Aorta (tissue), 5 donors: ENCODE measurements at places on chromosomes 11 and 22. TPM values are rescaled to one million over a fixed set of nuclear protein-coding genes. Genes with fewer than 3 reads are reported as not detected.

OR56A3 gene
- total RNA-seq, result not detected

SEC14L2 gene
- 11.8 TPM for total RNA-seq

OR10A6 gene
- total RNA-seq, result not detected

AIFM3 gene
- 3.8 TPM for total RNA-seq

CHRM1 gene
- total RNA-seq, result not detected

- peaks cover 2% of the 10 kb centered on the region for H3K27me3 ChIP-seq
- no peak for DNase-seq
- no peak overlapping the region for H3K4me3 ChIP-seq
- H3K27ac ChIP-seq, result no peak overlapping the region
- H3K36me3 ChIP-seq, result no peaks in the 10 kb centered on the region
- H3K4me1 ChIP-seq, result no peaks in the 10 kb centered on the region
These were observed 9.3 kb upstream of the CEP295 start for GRCh38 chr11:93652161-93652597.

DNA sequence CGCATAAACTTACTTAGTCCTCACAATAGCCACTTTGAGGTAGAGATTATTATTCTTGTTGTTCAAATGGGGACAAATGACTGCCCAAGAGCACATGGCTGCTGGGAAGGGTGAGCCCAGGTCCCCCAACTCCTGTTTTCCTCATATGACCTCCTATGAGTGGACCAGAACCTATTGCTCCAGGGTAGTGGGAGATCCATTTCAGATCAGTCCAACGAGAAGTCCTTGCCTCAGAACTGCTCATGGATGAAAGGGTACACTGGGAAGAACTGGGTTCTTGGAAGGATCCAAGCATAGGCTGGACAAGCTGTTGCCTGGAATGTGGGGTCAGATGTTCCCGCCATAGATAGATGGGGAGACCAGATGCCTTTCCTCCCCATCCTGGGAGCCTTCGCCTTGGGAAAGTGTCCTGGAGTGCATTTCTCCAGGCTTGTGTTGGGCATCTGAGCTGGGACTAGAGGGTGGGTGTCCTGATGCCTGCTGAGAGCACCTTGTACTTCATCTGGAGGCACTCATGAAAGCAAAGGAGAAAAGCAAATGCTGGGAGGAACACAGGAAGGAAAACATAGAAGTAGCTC, 146.3 kb upstream of the B3GAT1 start:
- H3K36me3 ChIP-seq, result no peaks in the 10 kb centered on the region
- H3K4me1 ChIP-seq, result no peaks in the 10 kb centered on the region
- H3K27ac ChIP-seq, result no peak overlapping the region
- no peak for DNase-seq
- no peaks in the 10 kb centered on the region for H3K27me3 ChIP-seq

DNA sequence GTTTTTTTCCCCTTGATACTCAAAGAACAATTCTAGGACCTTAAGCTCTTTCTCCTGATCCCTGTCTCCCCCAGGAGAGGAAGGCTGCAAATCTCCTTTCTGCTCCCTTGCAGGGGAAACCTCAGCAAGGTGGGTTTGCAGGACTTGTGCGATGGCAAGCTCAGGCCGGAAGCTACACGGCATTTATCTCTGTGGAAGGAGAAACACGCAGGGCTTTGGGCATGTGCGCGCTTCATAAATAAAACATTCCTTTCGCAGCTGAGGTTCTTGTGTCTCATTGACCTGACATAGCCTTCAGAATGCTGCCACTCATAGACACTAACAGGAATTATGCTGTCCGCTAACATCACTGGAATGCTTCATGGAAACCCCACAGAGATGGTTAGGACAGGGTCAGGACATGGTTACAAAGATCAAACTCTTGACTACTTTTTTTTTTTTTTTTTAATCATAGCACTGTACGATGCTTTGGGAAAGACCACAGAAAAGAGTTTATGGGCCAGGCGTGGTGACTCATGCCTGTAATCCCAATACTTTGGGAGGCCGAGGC, 42.6 kb downstream of the SLN start:
- H3K36me3 ChIP-seq, result no peaks in the 10 kb centered on the region
- H3K4me1 ChIP-seq, result no peaks in the 10 kb centered on the region
- no peak overlapping the region for H3K4me3 ChIP-seq
- no peak for DNase-seq

GRCh38 chr11:87421422-87421821, 383.7 kb downstream of the TMEM135 start:
- no peak overlapping the region for H3K4me3 ChIP-seq
- H3K27me3 ChIP-seq, result no peaks in the 10 kb centered on the region
- peaks cover 4% of the 10 kb centered on the region for H3K4me1 ChIP-seq
- H3K27ac ChIP-seq, result no peak overlapping the region
- no peaks in the 10 kb centered on the region for H3K36me3 ChIP-seq

DNA sequence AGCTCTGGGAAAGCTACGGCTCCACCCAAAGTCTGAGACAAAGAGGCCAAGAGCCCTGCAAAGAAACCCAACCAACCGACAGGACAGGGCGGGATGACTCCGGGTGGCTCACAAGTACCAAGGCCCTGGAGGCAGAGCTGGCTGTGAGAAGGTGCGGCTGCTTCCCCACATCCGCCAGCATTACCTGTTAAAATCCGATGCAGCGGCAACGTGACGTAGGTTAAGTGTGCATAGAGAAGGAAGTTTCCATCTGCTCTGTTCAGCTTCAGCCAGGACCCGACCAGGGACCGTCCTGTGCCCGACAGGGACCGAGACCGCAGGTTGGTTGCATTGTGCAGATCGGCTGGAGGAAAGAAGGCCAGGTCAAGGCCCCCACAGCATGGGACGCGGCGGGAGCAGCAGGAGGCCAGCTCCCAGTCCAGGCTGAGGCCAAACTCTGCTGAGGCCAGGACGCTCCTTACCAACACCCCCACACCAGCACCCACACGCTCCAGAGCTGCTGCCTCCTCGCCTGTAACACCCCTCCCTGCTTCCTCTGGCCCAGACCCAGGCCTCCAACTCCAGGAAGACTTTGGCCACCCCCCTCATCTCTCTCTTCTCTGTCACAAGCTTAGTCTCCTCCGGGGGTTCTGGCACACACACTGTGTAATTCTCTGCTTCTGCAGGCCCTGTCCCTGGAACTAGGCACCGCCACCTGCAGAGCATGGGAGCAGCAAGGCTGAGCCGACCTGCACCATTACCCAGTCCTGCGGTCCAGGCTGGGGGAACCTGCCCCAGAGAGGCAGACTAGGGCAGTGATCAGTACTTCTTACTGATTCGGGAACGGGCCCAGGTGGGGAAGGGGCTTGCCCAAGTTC, 34.1 kb downstream of the NUP50 start:
- DNase-seq, result no peak
- no peak overlapping the region for H3K27ac ChIP-seq
- no peaks in the 10 kb centered on the region for H3K27me3 ChIP-seq
- H3K4me3 ChIP-seq, result no peak overlapping the region

DNA sequence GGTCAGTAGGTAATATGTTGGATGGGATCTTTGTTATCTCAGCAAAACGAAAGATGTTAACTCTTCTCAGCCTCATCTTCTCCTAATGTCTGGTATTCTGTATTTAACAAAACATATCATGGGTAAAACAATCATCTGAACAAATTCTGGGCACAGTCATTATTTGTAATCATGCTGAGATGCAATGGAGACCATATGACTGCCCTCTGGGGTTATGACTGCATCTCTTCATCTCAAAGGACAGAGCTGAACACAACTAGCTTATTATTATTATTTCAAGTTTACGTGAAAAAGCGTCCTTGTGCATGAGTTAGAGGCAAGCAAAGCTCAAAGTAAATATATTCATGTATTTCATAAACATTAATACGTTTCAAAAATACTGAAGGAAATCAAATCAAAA, 29.7 kb upstream of the PSMA1 start:
- no peak overlapping the region for H3K4me3 ChIP-seq
- H3K4me1 ChIP-seq, result no peaks in the 10 kb centered on the region

- no peak overlapping the region for H3K27ac ChIP-seq
- H3K27me3 ChIP-seq, result no peaks in the 10 kb centered on the region
- peak; percentile 70 for DNase-seq
- no peak overlapping the region for H3K4me3 ChIP-seq
- H3K36me3 ChIP-seq, result no peaks in the 10 kb centered on the region
These were observed 88.4 kb downstream of the CDKN1C start for GRCh38 chr11:2797121-2797711.
